ENCODE measurements at places on chromosomes 4 and X. TPM values are rescaled to one million over a fixed set of nuclear protein-coding genes. Genes with fewer than 3 reads are reported as not detected.
A peak's percentile ranks its signal among the peaks of the same experiment; 100 is the strongest.

DNA sequence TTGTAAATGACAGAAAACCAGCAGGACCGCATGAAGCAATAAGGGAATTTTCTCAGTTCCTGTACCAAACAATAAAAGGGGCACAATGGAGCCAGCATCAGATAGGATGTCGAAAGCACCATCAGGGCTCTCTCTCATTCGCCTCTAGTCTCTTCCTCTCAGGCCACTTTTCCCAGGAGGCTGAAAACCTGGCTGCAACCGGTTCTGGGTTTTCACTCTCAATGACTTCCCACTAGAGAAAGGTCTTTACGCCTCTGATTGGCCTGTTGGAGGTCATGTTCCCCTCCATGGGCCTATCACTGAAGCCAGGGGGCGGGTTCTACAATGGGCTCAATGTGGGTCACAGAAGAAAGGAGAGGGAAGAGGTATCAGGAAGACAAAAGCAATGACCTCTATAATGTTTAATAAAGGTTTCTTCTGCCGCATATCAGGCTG is 29.3 kb downstream of the ZNF827 start:
- H3K27me3 ChIP-seq, result no peaks in the 10 kb centered on the region
- H3K4me3 ChIP-seq, result peak overlapping the region; percentile 42
- peak overlapping the region; percentile 73 for H3K27ac ChIP-seq
- peaks cover 49% of the 10 kb centered on the region for H3K4me1 ChIP-seq

GRCh38 chr4:16652732-16653305 is 245.6 kb downstream of the LDB2 start:
- H3K27me3 ChIP-seq, result no peaks in the 10 kb centered on the region
- peak; percentile 53 for DNase-seq
- no peak overlapping the region for H3K4me3 ChIP-seq
- peaks cover 13% of the 10 kb centered on the region for H3K4me1 ChIP-seq
- no peaks in the 10 kb centered on the region for H3K36me3 ChIP-seq

DNA sequence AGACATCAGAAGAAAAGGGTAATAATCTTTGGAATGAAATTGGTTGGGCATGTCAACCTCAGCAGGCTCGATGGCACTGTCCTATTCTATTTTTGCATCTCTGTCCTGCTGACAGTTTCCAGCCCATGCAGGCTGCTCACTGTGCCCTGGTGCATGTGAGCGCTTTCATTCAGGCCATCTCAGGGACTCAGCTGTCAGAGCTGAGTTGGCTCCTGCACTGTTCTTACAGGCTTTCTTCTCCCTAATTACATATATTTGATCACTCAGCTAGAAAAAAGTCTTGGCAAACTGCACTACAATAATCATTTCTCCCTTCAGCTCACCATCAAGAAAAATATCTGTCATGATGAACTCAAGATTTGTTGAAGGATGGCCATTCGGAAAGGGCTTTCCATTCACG is 84.7 kb downstream of the RASL11B start:
- no peak overlapping the region for H3K4me3 ChIP-seq
- no peaks in the 10 kb centered on the region for H3K4me1 ChIP-seq
- H3K36me3 ChIP-seq, result no peaks in the 10 kb centered on the region

- peak within 1 kb of the TSS; percentile 53 for H3K4me3 ChIP-seq
- H3K27ac ChIP-seq, result peak within 1 kb of the TSS; percentile 86
- peaks cover 35% of the 10 kb centered on the region for H3K4me1 ChIP-seq
- H3K36me3 ChIP-seq, result no peaks in the 10 kb centered on the region
- H3K27me3 ChIP-seq, result no peaks in the 10 kb centered on the region
- DNase-seq, result no peak
Observed at GRCh38 chrX:153687121-153688039, at the start of gene SLC6A8. Gene SLC6A8, plus strand, starts transcription at chrX:153687926. Its CDS starts 649 bp downstream, at chrX:153688575.

WAS gene
- total RNA-seq, result 9.9 TPM

TMSB15A gene
- total RNA-seq, result not detected
